ENCODE measurements at places on chromosomes 1 and 21.
A peak's percentile ranks its signal among the peaks of the same experiment; 100 is the strongest.

DNA sequence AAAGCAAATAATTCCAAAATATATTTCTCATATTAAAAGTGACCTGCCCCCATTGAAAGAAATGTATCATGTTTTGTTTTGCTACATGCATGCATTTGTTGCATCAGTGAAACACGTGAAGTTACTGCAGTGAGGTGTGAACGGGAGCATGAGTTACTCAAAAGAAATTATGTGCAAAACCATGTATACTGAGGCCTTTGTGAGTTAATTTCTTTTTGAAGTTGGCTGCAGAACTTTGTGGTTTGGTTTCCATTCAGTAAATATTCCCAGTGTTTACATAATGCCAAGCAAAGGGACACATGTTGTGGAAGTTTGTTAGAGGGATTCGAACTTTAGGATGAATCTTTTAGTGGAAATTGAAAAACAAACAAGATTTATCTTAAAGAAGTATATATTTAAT, 619.4 kb upstream of the ADAMTS5 start:
- no peaks in the 10 kb centered on the region for H3K36me3 ChIP-seq
- no peak overlapping the region for H3K4me3 ChIP-seq
- no peak for DNase-seq

DNA sequence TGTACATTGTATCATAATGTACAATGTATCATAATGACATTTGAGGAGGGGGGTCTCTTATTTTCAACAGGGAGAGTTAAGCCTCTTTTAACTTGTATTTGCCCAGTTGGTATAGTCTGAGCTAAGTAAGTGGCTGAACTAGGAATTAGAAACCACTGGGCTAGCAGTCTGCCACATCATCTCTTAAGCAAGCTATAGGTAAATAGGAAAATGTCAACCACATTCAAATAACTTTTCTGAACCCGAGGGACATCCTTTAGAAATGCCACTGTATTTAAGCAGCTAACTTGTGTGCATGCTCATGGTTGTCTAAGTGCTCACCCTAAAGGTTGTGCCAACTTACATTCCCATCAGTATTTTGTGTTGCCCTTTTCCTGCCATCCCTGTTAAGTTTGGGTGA, 35.5 kb upstream of the ASB17 start:
- DNase-seq: no peak
- H3K4me3 ChIP-seq: no peak overlapping the region
- H3K27me3 ChIP-seq: no peaks in the 10 kb centered on the region

DNA sequence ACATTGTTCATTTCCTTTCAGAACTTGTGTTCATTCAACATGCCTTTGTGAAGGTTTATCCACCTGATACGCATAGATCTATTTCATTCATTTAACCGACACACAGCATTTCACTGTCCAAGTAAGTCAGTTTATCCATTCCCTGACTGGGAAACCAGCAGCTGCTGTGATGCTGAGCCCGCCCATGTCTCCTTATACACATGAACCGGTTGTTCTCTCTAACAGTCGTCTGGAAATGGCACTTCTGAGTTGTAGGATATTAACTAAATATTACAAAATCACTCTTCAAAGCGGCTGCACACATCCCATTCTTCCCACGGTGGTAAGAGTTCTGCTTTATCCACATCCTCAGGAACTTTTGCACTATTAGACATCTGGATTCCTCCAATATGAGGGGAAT, 71.1 kb downstream of the NPHP4 start:
- no peak for DNase-seq
- no peaks in the 10 kb centered on the region for H3K27me3 ChIP-seq
- H3K36me3 ChIP-seq: peaks cover 2% of the 10 kb centered on the region
- H3K27ac ChIP-seq: no peak overlapping the region

DNA sequence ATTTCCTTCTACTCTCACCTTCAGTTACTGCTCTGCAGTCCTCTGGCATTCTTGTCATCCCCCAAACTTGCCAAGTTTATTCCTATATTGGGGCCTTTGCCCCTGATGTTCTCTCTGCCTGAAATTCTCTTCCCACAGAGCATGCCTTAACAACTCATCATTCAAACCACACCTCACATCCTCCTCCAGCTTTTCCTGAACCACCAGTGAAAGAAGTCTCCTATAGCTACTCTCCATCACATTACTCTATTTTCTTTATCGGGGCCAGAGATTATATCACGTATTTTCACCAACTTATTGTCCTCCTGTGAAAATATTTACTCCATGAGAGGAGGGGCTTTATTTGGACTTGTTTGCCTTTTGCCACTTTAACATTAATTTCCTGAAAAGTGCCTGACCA, 32.1 kb downstream of the EXTL2 start:
- H3K4me1 ChIP-seq: no peaks in the 10 kb centered on the region
- no peak overlapping the region for H3K27ac ChIP-seq
- no peaks in the 10 kb centered on the region for H3K27me3 ChIP-seq
- DNase-seq: no peak

- DNase-seq: no peak
- H3K27ac ChIP-seq: no peak overlapping the region
- no peak overlapping the region for H3K4me3 ChIP-seq
- no peaks in the 10 kb centered on the region for H3K36me3 ChIP-seq
- no peaks in the 10 kb centered on the region for H3K4me1 ChIP-seq
Measured at GRCh38 chr21:39911286-39912199, 44.3 kb downstream of the PCP4 start.

- no peak for DNase-seq
- no peak overlapping the region for H3K4me3 ChIP-seq
- H3K27ac ChIP-seq: no peak overlapping the region
Measured at GRCh38 chr1:166721145-166721544, 118.1 kb upstream of the POGK start.

DNA sequence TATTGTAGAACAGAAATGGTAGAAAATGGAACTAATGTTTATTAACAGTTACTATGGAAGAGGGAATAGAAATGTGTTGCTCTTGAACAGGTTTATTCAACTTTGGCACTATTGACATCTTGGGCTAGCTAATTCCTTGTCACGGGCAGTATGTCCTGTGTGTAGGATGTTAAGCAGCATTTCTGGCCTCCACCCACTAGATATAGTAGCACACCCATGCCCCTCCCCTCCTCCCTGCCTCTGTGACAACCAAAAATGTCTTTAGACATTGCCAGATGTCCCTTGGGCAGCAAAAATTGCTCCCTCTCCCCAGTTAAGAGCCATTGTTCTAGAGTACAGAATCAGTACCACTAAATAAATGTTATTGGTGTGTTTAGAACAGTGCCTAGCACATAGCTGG, 91.4 kb upstream of the TPTE start:
- H3K27me3 ChIP-seq: no peaks in the 10 kb centered on the region
- no peak for DNase-seq
- H3K27ac ChIP-seq: no peak overlapping the region
- H3K4me1 ChIP-seq: no peaks in the 10 kb centered on the region
- H3K36me3 ChIP-seq: no peaks in the 10 kb centered on the region

- no peaks in the 10 kb centered on the region for H3K36me3 ChIP-seq
- H3K27me3 ChIP-seq: no peaks in the 10 kb centered on the region
- H3K4me3 ChIP-seq: no peak overlapping the region
- no peak for DNase-seq
Measured at GRCh38 chr1:214518361-214518760, 33.0 kb downstream of the PTPN14 start.

DNA sequence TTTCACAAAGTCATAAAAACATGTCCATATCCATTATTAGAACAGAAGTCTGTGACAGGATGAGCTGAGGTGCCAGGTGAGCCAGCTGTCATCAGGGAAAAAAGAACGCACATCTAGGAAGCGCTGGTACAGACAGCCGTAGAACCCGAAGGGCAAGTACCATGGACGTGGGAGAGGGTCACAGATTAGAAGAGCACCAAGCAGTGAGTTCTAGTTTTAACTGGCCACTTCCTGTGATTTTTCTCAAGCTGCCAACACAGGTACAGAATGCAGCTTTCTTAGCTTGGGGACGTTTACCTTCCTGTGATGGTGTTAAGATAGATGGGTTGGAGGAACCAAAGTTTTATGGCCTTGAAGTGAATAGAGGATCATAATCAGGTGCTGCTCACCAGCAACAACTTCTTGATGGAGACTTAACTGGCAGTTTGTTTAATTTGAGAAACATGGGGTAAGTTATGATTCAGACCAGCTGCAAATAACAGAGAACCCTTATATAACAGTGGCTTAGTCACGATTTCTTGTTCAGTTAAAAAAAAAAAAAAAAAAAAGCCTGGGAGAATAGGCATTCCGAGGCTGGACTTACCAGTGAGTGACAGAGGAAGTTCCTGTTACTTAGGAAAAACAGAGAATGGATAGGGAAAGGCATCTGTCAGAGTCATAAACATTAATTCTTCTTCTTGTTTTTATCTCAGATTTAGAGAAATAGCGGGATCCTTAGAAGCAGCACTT, 30.9 kb downstream of the AGT start:
- H3K27me3 ChIP-seq: no peaks in the 10 kb centered on the region
- peaks cover 20% of the 10 kb centered on the region for H3K36me3 ChIP-seq
- no peak for DNase-seq
- H3K4me3 ChIP-seq: no peak overlapping the region

DNA sequence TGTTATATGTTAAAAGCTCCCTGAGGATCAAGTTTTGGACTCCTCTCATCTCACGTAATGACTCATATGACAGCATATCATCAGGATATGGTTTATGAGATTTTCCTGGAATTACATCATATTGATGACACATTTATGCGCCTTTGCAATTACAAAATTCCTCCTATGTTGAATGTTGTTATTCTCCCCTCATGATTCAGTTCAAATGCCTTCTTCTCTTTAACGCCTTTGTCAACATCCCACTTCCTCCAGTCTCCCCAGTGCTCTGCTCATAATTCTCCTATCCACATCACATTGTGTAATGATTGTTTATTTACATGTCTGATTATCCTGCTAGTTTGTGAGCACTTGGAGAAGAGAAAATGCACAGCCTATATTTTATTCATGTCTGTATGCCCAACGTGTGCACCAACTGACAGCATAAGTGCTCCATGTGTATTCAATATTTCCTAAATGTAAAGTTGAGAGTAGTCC, 80.9 kb upstream of the BACH1 start:
- H3K27me3 ChIP-seq: no peaks in the 10 kb centered on the region
- H3K27ac ChIP-seq: no peak overlapping the region
- peak; percentile 17 for DNase-seq
- H3K36me3 ChIP-seq: no peaks in the 10 kb centered on the region
- no peak overlapping the region for H3K4me3 ChIP-seq

DNA sequence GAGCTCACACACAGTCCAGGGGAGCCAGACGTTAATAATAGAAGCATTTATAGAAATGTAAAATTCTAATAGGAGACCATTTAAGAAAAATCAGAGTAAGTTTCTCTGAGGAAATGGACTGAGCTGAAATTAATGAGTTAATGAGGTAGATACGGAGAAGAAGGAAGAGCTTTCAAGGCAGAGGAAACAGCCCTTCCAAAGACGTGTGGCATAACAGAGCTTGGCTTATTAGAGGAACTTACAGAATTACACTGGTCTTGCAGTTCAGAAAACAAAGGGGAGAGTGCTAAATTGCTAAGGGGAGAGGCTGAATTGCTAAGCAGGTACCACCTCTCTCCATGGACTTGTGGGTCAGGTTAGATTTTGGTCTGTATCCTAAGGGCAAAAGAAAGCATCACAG, 8.2 kb upstream of the PIGK start:
- H3K4me1 ChIP-seq: no peaks in the 10 kb centered on the region
- no peaks in the 10 kb centered on the region for H3K27me3 ChIP-seq
- DNase-seq: no peak
- no peak overlapping the region for H3K27ac ChIP-seq
- no peaks in the 10 kb centered on the region for H3K36me3 ChIP-seq
- H3K4me3 ChIP-seq: no peak overlapping the region

GRCh38 chr1:219676012-219676765, 63.3 kb upstream of the ZC3H11B start:
- no peaks in the 10 kb centered on the region for H3K27me3 ChIP-seq
- no peaks in the 10 kb centered on the region for H3K36me3 ChIP-seq
- H3K27ac ChIP-seq: no peak overlapping the region
- DNase-seq: no peak

DNA sequence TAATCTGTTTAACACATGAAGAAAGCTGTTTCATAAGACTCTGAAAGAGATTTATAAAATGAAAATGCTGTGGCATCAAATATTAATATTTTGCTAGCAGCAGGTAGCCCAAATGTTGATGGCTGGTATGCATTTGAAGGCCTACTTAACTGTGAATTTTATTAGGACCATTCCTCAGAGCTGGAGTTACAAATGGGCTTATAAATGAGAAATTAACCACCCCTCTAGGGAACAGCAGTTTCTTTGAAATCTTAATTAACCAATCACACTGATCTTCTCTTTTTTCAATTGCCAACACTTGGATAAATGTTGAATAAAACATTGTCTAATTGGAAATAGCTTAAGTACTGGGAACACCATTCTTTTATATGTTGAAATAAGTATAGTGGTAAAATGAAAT, 129.9 kb downstream of the GPR52 start:
- no peaks in the 10 kb centered on the region for H3K4me1 ChIP-seq
- H3K36me3 ChIP-seq: no peaks in the 10 kb centered on the region
- no peak for DNase-seq
- H3K4me3 ChIP-seq: no peak overlapping the region
- no peaks in the 10 kb centered on the region for H3K27me3 ChIP-seq

DNA sequence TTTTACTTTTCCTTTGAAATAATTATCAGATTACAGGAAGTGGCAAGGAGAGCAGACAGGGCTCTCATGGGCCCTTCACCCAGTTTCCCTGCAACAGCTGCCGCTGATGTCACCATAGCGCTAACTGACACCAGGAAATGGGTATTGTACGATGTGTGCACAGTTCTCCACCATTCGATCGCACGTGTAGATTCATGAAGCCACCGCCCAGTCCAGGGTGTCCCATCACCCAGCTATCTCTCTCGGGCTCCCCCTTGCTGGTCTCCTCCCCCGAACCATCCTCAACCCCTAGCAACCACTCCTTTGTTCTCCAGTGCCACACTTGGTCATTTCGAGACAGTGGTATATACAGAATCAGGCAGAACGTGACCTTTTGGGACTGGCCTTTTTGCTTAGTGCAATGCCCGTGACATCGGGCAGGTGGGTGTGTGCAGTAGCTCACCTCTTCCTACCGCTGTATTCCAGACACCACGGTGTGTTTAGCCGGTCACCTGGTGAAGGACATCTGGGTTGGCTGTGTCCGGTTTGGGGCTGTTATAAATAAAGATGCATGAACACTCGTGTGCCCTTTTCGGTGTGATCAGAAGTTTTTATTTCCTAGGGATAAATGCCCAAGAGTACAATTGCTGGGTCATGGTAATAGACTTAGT, 118.4 kb downstream of the CRYAA start:
- peaks cover 54% of the 10 kb centered on the region for H3K4me1 ChIP-seq
- H3K27me3 ChIP-seq: no peaks in the 10 kb centered on the region
- H3K27ac ChIP-seq: no peak overlapping the region
- DNase-seq: no peak
- no peak overlapping the region for H3K4me3 ChIP-seq
